ENCODE measurements at places on chromosomes 5 and 9. TPM values are rescaled to one million over a fixed set of nuclear protein-coding genes. Genes with fewer than 3 reads are reported as not detected.

Gene DOCK8
- total RNA-seq, result 3.2 TPM

Gene GBA2
- 133 TPM for total RNA-seq

Gene LHFPL2
- total RNA-seq, result 46.7 TPM

Gene TMEM252
- total RNA-seq, result not detected

Gene SARDH
- total RNA-seq, result 0.33 TPM

Gene BAAT
- total RNA-seq, result not detected

Gene PCDHB3
- 0.57 TPM for total RNA-seq

All from vein endothelial cell (primary cell).